Mammary epithelial cell (primary cell): ENCODE measurements at places on chromosomes 11 and 22.
A peak's percentile ranks its signal among the peaks of the same experiment; 100 is the strongest.

GRCh38 chr11:119169282-119169719, 776 bp downstream of the NLRX1 start:
- DNase-seq = peak; percentile 37

GRCh38 chr11:101061606-101062005, 68.0 kb downstream of the PGR start:
- DNase-seq = no peak

GRCh38 chr11:36333897-36334296, 37.8 kb downstream of the PRR5L start:
- DNase-seq = peak; percentile 33

GRCh38 chr11:284105-285020, 4.6 kb upstream of the PGGHG start:
- no peak for DNase-seq

- no peak for DNase-seq
Measured at GRCh38 chr11:117518455-117518854, 190.8 kb downstream of the CEP164 start.

- DNase-seq = no peak
Measured at GRCh38 chr22:28034760-28035401, 115.8 kb upstream of the PITPNB start.

- no peak for DNase-seq
Measured at GRCh38 chr11:96143041-96143521, 199.9 kb downstream of the MAML2 start.

- DNase-seq = no peak
Measured at GRCh38 chr22:49046546-49047361, 780.9 kb downstream of the BRD1 start.

GRCh38 chr11:10683429-10683828, 10.1 kb downstream of the IRAG1 start:
- no peak for DNase-seq

GRCh38 chr11:94737171-94737611, 31.0 kb upstream of the AMOTL1 start:
- no peak for DNase-seq

DNA sequence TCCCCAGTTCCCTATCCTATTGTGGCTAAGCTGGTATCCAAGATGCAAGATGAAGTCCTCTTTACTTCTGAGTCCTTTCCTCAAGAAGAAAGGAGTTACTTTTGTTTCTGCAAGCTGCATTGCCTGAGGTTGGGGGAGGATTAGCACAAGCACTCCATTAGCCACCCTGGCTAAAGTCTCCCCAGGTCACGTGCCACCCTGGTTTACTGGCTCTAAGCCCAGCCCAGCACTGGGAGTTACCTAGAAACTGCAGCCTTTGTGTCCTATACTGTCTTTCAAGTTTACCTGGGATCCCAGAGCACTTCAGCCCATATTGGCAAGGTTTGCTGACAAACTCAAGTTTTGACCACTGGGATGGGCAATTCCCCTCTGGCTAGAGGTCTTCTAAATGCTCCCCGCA, 78.4 kb upstream of the DBX1 start:
- no peak for DNase-seq

GRCh38 chr11:100716838-100717237, 29.8 kb downstream of the ARHGAP42 start:
- no peak for DNase-seq

DNA sequence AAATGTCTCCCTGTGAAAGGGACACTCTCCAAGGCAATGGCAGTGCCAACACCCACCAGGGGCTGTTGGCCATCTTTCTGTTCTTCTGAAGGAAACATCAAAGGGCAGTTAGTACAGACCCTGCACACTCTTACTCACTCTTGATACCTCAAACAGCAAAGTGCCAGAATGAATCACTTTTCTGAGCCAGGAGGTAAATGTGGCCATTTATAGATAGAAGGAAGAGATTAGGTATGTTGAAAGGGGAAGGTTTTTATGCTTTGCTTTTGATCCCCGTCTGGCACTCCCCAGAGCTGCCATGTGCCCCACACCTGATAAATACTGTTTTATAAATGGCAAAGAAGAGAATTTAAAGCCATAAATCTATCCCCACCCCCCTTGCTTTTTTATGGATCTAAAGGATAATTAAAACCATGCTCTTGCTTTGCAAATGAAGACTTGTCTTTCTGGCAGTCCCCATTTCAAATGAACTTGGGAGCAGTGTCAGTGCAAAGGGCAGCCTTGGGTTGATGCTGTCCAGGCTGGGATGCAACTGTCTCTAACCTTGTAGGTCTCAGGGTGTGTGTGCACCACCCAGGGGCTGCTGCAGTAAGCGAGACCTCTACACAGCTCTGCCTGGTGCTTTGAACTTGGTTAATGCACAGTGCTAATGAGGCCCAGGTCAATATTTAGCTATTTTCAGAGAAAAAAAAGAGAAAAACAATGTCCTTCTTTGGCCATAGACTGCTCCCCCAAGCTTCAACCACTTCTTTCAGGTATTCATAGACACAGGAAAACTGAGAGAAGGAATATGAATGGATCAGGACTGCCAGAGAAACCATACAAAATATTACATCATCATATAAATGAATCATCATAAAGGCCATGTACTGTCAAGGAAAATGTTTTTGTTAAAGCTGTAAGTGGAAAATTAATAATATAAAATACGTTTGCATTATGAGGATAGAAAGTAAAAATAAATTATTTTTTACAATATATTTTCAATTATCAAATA, 207.5 kb downstream of the ETS1 start:
- DNase-seq = peak; percentile 68

GRCh38 chr22:46119093-46119728, 31.1 kb upstream of the PPARA start:
- no peak for DNase-seq

GRCh38 chr22:17627961-17628405, 566 bp downstream of the ATP6V1E1 start:
- DNase-seq = no peak

DNA sequence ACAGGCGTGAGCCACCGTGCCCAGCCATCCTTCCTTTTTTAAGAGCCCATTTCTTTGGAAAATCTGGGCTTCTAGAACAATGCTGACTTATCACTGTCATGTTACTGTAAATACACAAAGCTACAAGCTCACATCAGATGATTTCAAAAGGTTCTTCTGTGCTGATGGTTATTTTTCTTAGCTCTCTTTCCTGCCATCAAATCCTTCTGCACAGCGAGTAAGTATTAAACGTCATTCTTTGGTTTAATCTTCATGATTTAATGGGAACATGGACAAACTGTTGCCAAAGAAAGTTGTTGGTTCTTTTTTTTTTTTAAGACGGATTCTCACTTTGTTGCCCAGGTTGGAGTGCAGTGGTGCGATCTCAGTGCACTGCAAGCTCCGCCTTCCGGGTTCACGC, 43.3 kb upstream of the NUP50 start:
- no peak for DNase-seq

GRCh38 chr11:7524462-7525235, 10.8 kb downstream of the PPFIBP2 start:
- DNase-seq = peak; percentile 30

DNA sequence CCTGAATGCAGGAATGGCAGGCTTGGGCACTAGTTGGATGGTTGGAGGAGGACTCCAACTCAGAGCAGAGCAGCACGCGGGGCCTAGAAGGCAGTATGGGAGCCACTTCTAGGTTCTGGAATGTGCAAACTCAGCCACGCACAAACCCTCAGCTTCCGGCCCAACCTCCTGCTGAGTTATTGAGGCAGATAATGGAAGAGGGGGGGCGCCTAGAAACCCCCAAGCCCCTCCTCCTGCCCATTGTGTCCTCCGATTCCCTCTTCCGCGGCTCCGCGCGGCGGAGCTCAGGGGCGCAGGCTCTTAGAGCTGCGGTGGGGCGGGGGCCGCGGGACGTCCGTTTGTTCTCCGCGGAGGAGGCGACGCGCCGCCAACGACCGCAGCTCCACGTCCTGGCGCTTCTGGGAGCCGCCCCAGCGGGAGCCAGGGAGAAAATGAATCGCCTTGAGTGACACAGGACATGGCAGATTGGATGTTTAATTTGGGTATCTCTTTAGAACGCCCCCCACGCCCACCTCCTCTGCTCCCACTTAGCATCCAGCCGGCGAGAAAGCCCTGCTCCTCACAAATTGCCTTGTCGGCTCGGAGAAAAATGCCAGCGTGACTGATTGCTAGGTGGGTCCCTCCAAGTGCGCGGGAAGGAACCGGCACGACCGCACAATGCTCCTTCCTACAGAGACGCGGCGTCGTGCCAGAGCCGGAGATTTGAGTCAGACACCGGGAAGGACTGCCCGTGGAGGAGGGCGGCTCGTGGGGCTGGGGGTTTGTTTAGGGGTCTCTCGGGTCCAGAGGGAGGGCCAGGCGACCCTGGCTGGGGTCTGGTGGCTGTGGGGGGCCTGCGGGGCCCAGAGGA, 144.6 kb downstream of the NECTIN1 start:
- peak; percentile 61 for DNase-seq

- no peak for DNase-seq
Measured at GRCh38 chr22:17792854-17793434, 18.7 kb upstream of the BID start.

GRCh38 chr11:83364500-83365045, 78.4 kb upstream of the CCDC90B start:
- DNase-seq = no peak

DNA sequence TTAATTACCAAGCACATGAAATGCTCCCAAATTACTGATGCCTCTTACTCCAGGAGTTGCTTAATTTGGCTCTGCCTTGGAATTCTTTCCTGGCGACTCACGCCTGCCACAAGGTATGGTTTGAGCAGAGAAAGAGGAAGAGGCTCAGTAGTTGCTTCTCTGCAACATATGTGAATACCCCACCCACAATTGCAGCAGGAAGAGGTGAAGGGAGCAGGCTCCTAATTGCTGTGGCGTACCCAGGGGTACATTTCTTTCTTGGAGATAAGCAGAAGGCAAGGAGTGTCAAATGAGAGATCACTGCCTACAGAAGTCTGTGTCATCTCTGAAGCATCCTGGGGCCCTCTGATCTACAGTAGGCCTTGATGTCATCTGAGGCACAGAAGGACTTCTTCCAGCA, 10.6 kb upstream of the NNMT start:
- no peak for DNase-seq

DNA sequence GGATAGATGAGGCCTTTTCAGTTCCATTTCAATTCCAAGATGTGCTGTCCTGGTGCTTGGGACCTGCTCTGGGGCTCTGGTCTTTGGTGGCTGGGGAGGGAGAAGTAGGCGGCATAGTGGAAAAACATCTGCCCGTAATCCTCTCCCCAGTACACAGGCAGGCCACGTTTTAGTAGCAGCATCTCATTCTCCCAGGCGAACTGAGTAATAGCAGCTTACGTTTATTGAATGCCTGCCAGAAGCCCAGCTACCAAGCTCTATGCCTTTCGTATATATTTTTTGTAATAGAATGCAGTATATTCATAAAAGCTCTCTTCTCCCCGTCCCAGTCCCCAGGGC, 11.4 kb downstream of the ACO2 start:
- no peak for DNase-seq

- DNase-seq = no peak
Measured at GRCh38 chr11:132551016-132551415, 981.3 kb downstream of the OPCML start.

DNA sequence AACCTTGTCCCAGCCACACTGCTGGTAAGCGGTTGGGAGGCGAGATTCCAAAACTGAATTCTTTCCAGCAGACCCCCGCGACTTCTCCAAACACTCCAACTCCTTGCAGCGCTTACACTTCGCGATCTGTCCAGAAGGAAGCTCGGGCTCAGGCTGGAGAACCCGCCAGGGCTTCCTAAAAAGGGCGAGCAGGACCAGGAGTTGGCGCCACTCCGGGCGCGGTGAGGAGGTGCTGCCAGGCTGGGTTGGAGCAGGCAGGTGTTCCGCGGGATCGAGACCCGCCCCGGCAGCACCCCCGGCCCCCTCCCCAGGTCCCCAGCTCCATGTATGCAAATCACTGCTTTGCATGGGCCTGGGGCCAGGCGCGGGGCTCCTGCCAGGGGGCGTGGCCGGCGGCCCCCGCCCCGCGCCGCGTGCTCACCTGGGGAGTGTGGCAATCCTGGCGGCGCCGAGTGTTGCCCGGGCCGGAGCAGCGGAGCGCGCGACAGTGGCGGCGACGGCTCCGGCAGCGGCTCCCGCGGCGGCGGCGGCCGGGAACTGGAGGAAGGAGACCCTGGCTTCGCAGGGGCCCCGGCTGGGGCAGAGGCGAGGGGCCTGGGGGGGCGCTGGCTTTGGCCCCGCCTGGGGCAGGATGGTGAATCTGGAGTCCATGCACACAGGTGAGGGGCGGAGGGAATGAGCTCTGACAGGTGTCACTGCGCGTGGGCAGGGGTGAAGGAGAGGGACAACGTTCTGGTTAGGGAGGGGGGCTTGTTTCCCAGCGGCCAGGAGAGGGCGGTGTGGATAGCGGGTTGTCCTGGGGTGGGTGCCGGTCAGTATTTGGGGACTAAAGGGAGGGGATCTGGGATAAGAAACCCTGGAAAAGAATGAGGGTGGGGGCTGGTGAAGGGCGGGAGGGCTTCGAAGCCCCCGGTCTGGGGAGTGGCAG, at the start of gene POU2F3:
TSS of gene POU2F3 (plus strand) at position 428 of the 928 bp plus-strand sequence. CDS start at position 632, 204 bp downstream.
- DNase-seq = no peak

DNA sequence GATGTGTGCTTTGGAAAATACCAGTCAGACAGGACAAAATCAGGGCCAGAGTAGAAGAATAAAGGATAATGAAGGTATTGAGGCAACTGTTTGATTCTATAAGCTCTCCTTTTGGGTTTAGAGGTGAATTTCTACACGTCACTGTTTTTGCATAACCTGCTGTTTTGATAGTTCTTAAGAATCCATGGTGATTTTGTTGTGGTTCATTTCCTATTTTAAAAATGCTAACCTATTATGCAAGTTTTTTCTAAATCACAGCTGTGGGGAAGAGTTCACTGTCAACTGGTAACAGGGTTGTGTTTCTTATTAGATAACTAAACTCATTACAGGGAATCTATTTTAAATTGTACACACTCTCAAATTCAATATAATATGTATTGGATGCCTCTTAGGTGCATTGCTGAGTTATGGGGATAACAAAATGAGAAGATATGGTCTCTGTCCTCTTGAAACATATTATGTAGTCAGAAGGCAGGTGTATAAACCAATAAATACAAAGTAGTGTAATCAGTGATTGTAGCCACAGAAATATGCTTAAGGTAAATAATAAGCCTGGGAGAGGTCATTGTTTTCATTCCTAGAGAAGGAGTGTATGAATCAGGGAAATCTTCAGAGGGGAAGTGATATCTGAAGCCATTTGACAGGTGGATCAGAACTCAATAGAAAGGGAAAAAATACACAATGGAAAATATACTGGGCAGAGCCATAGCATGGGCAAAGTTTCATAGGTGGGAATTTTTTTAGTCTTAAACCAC, 192.5 kb downstream of the FAT3 start:
- DNase-seq = no peak

DNA sequence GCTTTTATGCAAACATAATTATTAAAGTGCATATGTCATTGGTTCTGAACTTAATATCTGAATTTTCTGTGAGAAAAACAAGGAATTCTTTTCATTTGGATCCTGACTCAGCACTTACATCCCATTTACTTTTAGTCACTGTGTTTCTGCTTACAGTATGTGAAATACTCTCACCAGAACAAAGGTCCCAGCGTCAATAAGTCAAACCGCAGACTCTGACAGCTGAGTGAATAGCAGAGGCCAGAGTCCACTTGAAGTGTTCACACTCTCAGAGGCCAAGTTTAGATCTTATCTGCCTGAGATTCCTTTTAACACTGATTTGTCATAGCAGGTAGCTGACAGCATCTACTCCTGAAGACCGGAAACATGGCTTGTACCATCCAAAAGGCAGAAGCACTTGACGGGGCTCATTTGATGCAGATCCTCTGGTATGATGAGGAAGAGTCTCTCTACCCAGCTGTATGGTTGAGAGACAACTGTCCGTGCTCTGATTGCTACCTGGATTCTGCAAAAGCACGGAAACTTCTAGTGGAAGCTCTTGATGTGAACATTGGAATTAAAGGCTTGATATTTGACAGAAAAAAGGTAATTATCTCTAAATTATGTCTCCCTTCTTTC, 14.6 kb downstream of the BBOX1 start:
- DNase-seq = no peak
